ENCODE measurements at places on chromosomes 7 and 10.

DNA sequence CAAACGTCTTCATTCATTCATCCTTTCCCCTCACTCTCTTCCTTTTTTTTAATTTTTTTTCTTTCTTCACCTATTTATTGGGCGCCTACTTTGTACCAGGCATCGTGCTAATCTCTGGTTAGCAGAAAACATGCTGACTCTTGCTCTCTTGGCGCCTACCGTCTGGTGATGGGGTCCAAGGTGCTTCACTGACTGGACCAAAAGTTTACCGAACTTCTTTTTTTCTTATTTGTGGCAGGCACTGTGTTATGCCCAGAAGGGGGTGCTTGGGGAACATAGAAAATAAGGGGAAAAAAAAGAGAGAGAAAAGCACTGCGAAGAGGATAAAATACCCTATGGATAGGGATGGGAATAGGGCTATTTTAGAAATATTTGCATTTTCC is 505 bp upstream of the FAM204A start:
- no peak for DNase-seq

- DNase-seq = no peak
Measured at GRCh38 chr10:17693009-17693408, 49.1 kb downstream of the STAM start.

DNA sequence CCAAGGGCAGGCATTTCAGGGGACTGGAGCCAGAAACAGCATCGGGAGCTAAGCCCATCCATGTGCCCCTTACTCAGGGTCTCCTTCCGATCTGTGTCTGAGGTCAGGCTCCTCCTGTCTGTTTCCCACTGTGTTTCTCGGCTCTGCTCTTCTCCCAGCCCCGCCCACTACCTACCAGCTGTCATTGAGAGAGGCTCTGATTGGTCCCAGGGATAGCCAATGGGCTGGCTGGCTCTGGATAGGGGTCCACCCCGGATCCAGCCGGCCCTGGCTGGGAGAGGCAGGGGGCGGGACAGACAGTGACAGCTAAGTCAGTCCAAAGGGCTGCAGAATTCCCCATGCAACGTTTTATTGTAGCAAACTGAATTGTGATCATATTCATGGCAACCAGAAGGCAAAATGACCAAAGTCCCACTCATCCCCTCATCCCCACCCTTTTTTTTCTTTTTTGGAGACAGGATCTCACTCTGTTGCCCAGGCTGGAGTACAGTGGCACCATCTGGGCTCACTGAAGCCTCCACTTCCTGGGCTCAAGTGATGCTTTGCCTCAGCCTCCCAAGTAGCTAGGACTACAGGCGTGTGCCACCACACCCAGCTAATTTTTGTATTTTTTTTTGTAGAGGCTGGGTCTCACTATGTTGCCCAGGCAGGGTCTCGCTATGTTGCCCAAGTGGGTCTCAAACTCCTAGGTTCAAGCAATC is 76.3 kb downstream of the CLIP2 start:
- no peak for DNase-seq

GRCh38 chr7:73832806-73833205 is 2.0 kb downstream of the CLDN4 start:
- no peak for DNase-seq

DNA sequence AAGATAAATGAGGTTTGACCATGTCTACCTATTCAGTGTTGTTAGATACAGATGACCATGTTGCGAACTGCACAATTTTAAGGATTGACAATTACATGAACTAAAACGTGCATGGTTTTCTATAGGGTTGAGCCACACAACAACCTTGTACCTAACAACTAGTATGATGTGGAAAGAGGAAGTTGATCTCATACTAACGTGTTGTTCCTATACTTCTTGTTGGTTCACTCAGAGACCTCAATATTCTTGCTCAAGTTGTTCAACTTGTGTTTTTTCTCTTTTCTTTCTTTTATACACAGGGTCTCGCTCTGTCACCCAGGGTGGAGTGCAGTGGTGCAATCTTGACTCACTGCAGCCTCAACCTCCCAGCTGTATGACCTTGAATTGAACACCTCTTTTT is 6.1 kb upstream of the KEL start:
- no peak for DNase-seq

- no peak for DNase-seq
Measured at GRCh38 chr7:69609541-69610373, 11.5 kb downstream of the AUTS2 start.

- no peak for DNase-seq
Measured at GRCh38 chr10:35456784-35457183, 120.5 kb downstream of the CCNY start.

DNA sequence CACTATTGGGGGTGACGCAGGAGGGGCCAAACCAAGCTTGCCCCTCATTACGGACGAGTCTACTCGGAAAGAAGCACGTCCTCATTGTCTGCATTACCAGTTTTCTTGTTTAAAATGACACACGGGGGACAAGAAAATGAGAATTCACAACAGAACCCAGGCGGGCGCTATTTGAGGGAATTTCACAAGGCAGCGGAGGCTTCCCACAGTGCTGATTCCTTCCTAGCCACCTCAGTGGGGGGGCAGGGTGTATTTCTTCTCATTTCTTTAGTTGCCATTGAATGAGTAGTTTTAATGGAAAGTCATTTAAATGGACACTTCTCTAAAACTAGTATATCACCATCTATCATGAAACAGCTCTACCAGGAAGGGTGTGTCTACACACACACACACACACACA is 42.9 kb downstream of the NRAP start:
- DNase-seq = no peak

GRCh38 chr7:154338701-154339506 is 286.7 kb downstream of the DPP6 start:
- DNase-seq = no peak

DNA sequence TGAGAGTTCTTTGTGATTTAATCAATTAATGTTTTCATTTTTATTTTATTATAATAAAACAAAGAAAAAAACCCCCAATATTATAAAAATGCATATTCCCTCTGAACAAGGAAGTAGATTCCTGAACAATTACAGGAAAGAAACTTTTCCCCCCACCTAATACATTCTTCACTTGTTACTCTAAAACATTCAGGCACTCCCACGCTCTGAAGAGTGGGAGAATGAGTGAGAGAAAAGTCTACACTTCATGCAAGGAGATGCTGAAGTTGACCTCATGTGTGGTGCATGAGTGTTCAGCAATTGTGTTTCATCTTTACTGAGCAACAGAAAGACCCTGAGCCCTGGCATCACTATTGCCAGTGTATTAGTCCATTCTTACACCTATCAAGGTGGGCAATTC is 244.2 kb upstream of the IGFBP3 start:
- DNase-seq = no peak

GRCh38 chr7:151720280-151720679 is 156.6 kb downstream of the PRKAG2 start:
- no peak for DNase-seq

- DNase-seq = no peak
Measured at GRCh38 chr7:55120501-55121198, 101.8 kb downstream of the EGFR start.

GRCh38 chr10:93762979-93763391 is 5.2 kb downstream of the LGI1 start:
- no peak for DNase-seq

DNA sequence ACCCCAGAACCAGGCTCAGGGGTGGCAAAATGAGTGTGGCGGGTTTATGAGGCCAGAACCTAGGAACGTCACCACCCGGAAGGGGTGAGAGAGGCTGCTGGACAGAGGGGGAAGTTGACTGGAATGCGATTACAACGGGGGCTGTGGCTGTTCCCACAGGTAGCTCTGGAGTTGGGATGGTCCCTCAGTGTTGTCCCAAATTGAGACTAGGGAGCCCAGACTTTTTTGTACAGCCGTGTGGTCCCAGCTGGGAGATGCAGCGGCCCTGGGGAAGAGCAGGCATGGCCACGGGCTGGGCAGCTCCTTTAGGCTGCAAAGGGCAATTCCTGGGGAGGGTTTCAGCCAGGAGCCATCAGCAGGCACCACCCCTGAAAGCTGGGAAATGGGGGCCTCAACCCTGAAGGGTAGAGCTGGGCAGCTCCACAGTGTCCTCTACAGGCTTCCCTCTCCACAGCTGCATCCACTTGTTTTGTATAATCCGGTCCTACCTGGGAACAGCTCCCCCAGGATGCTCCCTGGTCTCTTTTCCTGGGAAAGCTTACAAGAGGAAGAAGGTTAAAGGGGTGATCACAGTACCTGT is 11.0 kb upstream of the GDF10 start:
- no peak for DNase-seq

- DNase-seq = no peak
Measured at GRCh38 chr7:93062599-93062998, 55.2 kb downstream of the SAMD9 start.

DNA sequence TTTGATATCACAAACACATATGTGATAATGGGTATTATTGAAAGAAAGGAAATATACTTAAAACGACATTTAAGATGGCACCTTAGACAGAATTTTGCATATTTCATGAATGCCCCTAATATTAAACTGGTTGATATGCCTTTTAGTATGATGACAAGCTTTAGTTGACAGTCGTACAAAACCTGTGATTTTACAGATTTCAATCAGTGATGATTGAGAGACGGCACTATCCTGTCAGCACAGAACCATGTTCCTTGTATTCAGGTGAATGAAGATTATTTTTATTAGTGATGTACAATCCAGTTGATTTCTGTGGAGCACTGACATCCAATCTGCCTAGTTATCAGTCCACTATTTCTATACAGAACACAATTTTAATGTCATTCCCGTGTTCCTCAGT is 333.0 kb downstream of the CNTNAP2 start:
- no peak for DNase-seq

DNA sequence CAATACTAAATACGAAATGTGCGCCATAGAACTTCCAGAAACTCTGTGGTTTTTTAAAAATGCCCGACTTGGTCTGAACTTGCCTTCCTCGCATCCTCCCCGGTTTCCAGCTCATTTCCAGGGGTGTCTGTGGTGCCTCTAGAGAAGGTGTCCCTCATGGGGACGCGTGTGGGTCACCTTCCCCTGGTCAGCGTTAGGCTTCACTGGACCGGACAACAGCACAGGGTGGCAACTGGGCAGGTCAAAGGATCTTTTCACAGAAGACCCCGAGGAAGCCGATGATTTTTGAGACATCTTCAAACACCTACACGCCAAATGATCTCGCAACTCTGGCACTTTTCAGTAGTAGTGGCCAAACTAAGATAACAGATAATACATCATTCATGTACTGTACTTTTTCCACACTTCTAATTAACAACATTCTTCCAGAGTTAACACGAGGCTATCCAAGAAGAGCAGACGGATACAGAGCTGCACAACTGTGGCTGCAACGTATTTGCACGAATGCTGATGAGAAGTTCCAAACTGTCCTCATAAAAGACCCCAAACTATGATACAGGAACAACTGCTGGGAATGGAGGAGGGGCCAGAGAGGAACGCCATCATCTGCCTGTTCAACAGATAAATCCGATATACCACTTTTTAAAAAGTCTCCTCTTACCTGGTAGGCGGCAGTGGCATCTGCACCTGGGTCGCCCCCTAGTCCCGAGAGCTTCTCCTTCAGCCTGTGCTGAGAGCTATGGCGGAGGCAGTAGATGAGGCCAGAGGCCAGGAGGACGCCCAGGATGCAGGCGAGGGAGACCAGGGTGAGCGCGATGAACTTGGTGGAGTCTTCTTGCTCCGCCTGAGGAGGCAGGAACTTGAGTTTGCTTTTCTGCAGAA is 345.5 kb downstream of the DNAJB6 start:
- no peak for DNase-seq

DNA sequence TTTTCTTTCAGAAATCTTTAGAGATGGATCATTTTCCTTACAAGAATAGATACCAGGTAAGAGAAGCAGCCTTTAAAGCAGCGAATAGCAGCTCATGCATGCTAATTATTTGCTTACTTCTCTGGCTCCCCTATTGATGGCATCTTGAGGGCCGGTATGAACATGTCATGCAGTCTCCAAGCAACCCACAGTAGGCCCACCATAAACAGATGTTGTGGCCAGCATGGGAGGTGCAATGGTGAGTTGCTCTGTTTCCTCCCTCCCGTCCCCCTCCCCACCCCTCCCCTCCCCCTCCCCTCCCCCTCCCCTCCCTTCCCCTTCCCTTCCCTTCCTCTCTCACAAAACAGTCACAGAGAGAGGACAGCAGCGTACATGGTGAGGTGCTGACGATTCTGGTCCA is 9.7 kb upstream of the ZNF273 start:
- no peak for DNase-seq

All from activated T-helper 1 cell treated with anti-CD3 and anti-CD28 coated beads, Interleukin-12 subunit alpha, Interleukin-12 subunit beta, Interleukin-2, Interleukin-4 antibody, amounts not matched to agents 30 ng/mL and 10 ng/mL and 1 ng/mL, durations not matched to agents 14 hours and 24 hours and 36 hours (primary cell).